ENCODE measurements at places on chromosomes 2 and 18. TPM values are rescaled to one million over a fixed set of nuclear protein-coding genes. Genes with fewer than 3 reads are reported as not detected.

DNA sequence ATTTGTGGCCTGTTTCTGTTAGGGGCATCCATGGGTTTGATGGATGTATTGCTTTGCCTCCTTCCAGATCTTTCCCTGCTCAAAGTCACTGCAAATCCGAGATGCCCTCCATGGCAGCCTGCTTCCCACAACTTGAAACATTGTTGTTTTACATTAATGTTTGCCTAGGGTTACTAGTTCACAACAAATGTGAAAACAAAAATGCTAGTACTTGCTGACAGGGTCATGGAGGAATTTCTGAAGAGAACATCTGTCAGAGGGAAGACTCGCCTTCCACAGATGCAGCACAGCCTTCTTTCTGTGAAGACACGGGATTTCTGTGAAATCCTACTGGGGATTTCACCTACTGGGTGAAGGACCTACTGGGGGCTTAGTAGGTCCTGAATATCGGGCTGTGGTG lies 260.0 kb upstream of the FN1 start:
- H3K4me1 ChIP-seq: no peaks in the 10 kb centered on the region
- DNase-seq: no peak
- no peaks in the 10 kb centered on the region for H3K36me3 ChIP-seq
- peaks cover 6% of the 10 kb centered on the region for H3K27me3 ChIP-seq

Gene LINC00305
- total RNA-seq: not detected

DNA sequence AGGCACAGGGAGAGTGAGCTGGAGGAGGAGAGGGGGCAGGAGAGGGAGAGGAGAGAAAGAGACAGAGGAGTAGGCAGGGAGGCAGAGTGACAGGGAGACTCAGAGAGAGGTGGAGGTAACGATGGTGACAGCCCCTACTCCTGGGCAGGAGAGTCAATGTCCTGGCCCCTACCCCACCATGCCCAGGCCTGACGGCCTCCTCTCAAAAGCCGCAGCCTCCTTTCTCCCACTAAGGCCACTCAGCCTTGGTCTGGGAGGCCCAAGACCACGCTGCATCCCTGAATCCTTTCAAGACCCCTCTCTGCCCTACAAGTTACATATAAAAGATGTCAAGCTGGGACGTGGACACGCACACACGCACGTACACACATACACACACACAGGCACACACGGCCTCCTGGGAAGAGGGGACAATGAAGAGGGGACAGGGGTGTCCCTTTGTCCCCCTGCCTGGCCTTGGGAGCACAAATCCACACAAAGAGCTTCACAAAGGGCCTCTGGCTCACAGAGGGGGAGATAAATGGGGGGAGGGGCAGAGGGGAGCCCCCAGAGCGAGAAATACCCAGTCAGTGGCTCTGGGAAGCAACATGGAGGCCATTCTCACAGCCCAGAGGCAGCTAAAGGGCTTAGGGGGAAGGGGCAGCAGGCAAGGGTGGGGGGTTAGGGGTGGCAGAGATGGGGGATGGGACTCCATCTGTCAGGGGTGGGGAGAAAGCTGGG lies 19.5 kb upstream of the TNS1 start:
- H3K27ac ChIP-seq: no peak overlapping the region
- DNase-seq: no peak
- no peak overlapping the region for H3K4me3 ChIP-seq
- no peaks in the 10 kb centered on the region for H3K4me1 ChIP-seq

GRCh38 chr2:134173338-134174016 lies 80.4 kb upstream of the MGAT5 start:
- DNase-seq: no peak
- peaks cover 4% of the 10 kb centered on the region for H3K4me1 ChIP-seq
- no peak overlapping the region for H3K27ac ChIP-seq
- H3K36me3 ChIP-seq: no peaks in the 10 kb centered on the region
- peaks cover 3% of the 10 kb centered on the region for H3K27me3 ChIP-seq

Gene C2orf78
- total RNA-seq: not detected

DNA sequence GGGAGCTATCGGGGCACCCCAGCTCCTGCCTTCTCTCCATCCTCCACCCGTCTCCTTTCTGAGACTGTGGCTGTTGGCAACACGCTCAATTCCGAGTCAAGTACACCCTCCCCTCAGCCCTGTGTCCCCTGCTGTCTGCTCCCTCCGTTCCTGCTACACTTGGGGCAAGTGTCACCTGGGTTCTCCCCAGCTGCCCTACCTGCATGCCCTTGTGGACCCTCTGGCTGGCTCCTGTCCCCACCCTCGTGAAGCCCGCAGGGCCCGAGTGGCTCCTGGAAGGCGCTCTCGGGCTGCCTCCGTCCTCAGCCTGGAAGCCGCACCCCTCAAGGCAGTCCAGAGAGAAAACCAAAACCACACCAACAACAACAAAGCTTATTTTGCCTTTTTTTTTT lies 33.9 kb downstream of the PDIA6 start:
- H3K27ac ChIP-seq: no peak overlapping the region
- no peaks in the 10 kb centered on the region for H3K27me3 ChIP-seq
- no peak overlapping the region for H3K4me3 ChIP-seq
- no peak for DNase-seq
- peaks cover 36% of the 10 kb centered on the region for H3K36me3 ChIP-seq

DNA sequence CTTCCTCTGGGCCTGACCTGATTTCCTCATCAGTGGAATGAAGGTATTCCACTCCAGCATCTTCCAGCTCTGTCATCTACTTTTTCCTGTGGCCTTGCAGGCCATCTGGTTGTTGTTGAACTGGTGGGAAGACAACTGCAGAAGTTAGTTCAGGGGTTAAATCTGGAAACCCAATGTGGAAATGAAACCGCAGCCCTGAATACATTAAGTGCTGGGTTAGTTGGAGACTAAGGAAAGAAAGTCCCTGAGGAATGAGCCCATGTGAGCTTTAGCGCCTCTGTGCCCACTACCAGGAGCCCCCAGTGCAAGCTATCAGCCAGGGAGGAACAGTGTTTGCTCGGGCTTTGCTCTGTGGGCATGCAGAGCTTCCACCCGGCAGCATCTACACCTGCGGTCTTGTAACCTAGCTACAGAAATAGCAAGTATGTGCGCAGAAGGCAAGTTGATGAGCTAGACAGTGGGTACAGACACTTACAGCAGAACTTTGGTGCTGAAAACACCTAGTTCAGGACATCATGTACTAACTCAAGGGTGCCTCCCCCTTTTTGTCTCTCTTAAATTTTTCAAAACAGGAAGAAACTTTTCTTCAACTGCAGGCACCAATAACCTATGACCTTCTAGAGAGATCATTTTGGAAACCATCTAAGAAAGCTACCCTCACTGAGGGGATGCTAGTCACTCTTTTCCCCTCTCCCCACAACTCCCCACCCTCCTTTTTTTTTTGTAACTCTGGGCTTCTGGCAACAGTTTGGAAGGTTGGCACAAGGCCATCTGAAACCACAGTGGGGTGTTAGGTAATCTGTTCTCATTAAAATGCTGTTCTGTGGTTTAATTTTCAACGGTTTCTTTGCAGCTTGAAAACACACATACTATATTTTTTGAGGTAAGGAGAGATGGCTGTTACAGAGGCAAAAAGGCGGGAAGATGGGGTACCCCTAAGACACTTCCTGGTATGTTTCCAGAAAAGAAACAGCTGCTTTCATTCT lies 18.3 kb upstream of the CXCR4 start:
- H3K27ac ChIP-seq: no peak overlapping the region
- peaks cover 33% of the 10 kb centered on the region for H3K27me3 ChIP-seq
- peaks cover 74% of the 10 kb centered on the region for H3K4me1 ChIP-seq
- peak; percentile 47 for DNase-seq
- no peaks in the 10 kb centered on the region for H3K36me3 ChIP-seq

GRCh38 chr18:50401888-50402287 lies 27.0 kb downstream of the SKA1 start:
- no peak overlapping the region for H3K4me3 ChIP-seq
- no peak overlapping the region for H3K27ac ChIP-seq
- no peak for DNase-seq
- H3K36me3 ChIP-seq: no peaks in the 10 kb centered on the region
- H3K27me3 ChIP-seq: peaks cover 70% of the 10 kb centered on the region

GRCh38 chr2:230295192-230295591 lies 31.8 kb upstream of the SP140L start:
- H3K36me3 ChIP-seq: peaks cover 100% of the 10 kb centered on the region
- H3K27me3 ChIP-seq: no peaks in the 10 kb centered on the region
- H3K4me3 ChIP-seq: no peak overlapping the region
- peaks cover 13% of the 10 kb centered on the region for H3K4me1 ChIP-seq
- no peak overlapping the region for H3K27ac ChIP-seq
- DNase-seq: no peak

Gene COL5A2
- 0.23 TPM for total RNA-seq

DNA sequence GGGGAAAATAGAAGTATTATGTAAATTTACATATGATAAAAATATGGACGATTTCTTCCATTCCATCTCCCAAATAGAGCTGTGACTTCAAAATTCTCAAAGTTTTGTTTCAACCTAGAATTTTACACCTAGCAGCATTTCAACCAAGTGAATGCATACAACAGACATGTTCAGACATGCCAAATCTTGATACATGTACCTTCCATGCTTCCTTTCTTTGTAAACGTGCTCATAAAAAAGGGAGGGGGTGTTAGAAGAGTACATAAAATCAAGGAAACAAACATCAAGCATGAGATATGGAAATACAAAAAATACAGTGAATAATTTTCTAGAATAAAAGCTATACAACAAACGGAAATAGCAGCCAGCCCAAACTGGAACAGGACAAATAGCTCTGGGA lies 974.2 kb downstream of the ERBB4 start:
- no peak for DNase-seq
- no peak overlapping the region for H3K4me3 ChIP-seq
- no peaks in the 10 kb centered on the region for H3K36me3 ChIP-seq
- no peak overlapping the region for H3K27ac ChIP-seq
- H3K27me3 ChIP-seq: no peaks in the 10 kb centered on the region
- H3K4me1 ChIP-seq: no peaks in the 10 kb centered on the region

DNA sequence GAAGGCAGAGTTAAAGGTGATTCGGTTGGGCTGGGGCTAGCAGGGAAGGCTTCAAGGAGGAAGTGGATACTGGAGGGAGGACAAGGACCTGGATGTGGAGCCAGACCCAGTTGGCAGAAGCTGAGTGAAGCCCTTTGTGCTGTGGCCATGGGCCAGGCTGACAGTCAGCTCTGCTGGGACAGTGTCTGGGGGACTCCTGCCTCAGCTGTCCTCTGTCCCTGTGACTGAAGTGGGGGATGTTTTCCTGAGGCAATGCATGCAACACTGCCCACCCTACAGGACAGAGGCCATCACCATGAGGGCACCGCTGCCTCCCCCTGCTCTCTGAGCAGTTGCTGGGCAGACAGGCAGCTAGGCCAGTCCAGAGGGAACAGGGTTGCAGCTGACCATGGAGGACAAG lies 40.0 kb downstream of the ST8SIA5 start:
- no peak overlapping the region for H3K4me3 ChIP-seq
- peaks cover 1% of the 10 kb centered on the region for H3K27me3 ChIP-seq
- H3K27ac ChIP-seq: no peak overlapping the region
- H3K36me3 ChIP-seq: no peaks in the 10 kb centered on the region
- no peak for DNase-seq

- no peak overlapping the region for H3K4me3 ChIP-seq
- H3K4me1 ChIP-seq: no peaks in the 10 kb centered on the region
- H3K27ac ChIP-seq: no peak overlapping the region
- no peak for DNase-seq
Observed at GRCh38 chr2:194486326-194486725, 1170.7 kb upstream of the SLC39A10 start.

DNA sequence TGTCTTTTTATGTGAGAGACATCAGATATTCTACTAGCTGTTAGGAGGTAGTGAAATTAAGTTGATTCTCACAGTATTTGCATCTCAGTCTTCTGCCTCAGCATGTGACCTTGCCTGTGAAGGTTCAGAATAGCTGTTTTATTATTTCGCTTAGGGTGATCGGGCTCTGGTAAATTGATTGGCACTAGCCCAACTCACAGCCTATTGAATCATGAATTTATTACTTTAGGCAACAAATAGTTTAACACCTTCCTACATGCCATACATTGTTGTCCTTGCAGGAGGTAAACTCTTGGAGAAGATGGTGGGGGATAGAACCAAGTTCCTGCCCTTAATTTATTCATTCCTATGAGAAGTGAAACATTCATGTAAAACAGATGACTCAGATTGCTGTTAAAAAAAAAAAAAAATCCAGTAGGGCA lies 101.9 kb downstream of the GPD2 start:
- H3K4me1 ChIP-seq: peaks cover 31% of the 10 kb centered on the region
- no peak overlapping the region for H3K4me3 ChIP-seq

DNA sequence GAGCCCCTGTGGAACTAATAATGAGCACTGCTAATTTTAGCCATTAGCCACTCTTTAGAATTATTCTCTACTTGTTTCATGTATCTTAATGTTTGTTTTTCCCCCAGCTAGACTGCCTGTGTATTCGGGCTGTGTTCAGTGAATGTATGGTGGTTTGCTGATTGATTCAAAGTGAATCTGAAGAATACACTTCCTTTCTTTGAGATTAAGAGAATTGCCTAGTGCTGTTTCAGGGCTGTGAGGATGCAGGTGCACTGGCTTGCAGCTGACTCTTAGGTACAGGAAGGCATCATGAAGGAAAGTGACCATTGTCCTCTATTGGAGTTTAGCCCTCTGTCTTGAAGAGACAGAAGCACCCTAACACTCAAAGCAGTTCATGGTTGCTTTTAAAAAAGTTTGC lies 138.7 kb downstream of the CERS6 start:
- no peaks in the 10 kb centered on the region for H3K27me3 ChIP-seq
- no peak for DNase-seq
- no peaks in the 10 kb centered on the region for H3K36me3 ChIP-seq

Gene COL4A3
- not detected for total RNA-seq

DNA sequence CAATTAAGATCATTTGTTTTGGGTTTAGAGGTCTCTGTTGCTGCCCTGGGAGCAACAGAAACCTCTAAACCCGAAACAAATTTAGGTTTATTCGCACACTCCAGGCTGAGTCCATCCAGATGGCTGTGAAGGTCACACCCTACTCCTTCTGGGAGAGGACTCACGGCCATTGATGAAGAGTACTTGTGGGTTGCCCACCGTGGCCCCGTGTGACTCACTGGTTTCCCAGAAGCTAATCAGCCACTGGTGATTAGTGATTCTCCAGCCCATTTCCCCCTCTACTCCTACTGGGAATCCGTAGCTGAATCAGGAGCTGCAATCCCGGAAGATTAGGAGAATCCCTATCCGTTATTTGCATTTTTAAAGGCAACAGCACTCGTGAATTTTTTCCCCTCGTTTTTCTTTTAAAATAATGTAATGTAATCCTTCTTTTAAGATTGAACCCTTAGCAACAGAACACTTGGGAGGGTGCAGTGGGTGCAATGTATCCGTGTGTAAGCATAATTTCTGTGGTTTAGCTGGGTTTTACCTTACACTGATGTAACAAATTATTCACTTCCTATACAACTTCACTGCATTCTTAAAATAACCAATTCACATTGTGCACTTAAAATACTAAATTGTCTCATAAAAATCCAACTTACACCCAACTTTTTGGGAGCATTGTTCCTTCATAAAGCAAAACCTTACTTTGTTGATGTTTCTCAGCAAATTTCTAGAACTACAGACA lies 27.5 kb upstream of the EPAS1 start:
- DNase-seq: no peak
- peaks cover 34% of the 10 kb centered on the region for H3K4me1 ChIP-seq
- H3K36me3 ChIP-seq: no peaks in the 10 kb centered on the region
- H3K27me3 ChIP-seq: peaks cover 12% of the 10 kb centered on the region
- no peak overlapping the region for H3K4me3 ChIP-seq
